ENCODE measurements at places on chromosomes 5 and 9.

DNA sequence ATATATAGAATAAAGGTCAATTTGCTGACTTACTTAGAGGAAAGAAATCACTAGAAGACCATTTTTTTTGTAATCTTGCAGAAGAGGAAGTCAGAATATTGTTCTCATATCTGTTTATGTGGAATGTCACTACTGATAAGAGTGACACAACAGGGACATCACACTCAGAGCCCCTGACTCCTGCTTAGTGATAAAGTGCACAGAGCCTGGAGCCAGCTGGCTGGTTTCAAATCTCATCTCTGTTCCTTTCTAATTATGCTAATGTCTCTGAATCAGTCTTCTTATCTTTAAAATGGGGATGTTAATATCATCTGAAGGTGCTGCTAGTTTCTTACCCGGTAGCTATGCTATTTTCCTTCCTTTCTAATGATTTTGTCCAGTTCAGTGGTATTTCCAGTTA, 58.6 kb upstream of the LIFR start:
- no peak for DNase-seq

DNA sequence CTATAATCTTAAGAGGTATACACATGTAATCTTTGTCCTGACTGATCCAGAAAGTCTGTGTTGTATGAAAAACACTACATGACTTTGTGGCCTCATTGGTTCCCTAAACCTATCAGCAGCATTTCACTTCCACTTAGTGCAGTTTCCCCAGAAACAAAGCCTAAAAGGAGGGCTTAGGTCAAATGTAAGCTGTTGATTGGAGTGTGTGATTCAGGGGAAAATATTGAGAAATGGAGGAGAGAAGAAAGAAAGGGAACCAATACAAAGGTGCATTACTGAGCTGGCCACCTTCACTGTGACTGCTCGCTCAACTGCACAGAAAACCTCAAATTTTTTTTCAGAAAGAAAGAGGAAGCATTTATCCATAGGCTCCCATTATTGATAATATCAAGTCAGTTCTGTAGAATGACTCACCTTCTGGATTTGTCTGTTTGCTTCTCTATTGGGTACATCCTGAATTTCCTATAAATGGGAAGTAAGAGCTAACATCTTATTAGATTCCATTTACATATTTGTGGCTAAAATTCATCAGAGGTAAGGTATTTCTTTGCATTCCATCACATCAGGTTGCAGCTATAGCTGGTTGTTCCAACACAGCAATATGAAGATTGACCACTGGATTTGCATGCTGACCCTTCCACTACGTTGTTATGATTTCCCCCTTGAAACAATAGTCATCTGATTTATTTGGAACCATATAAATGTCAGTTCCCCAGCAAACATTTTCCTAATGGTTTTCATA, 10.3 kb upstream of the FST start:
- no peak for DNase-seq

DNA sequence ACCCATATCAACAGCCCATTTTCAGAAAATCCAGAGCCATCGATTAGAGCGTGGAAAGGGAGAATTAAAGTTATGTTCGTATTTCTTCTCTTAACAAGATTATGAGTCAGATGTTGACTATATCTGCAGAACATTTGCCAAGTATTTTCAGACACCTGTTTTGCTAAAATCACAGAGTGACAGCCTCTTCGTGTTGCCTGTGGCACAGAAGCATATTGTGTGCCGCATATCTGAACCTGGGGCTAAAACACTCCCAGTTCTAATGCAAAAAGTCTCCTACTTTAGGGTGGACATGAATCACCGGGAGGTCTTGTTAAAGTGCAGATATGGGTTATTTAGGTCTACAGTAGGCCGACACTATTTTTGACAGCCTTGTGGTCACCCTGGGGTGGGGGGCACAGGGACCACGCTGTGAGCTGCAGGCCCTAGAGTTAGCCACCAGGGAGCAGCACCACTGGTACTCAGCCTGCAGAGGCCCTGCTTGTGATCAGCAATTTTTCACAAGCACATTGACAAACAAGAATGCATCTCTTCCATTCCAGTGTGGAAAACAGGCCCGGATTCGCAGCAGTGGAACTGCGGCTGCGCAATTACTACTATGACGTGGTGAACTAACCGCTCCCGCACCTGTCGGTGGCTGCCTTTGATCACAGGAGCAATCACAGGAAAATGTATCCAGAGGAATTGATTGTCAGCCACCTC, 93.5 kb downstream of the SYK start:
- DNase-seq: no peak

GRCh38 chr9:928363-929042, 48.0 kb upstream of the DMRT3 start:
- peak; percentile 21 for DNase-seq

GRCh38 chr9:129330711-129331492, 152.8 kb upstream of the IER5L start:
- DNase-seq: no peak

DNA sequence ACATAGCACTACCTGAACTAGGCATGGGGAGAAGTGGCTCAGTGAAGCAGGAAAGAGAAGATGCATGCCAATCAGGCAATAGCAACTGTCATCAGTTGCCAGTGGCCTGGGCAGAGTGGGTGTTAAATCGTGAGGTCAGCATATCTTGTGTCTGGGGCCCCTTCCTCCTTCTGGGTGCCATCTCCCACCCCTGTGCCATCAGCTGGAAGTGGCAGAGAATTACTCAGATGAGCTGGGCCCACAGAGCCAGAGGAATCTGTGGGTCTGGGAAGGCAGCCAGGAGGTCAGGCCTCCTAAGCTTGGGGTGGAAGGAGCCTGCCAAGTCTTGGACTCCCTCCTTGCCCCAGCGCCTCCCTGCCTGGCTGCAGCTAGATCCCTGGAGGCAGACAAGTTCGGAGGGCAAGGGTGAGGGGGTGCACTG, 66.5 kb downstream of the GALNT12 start:
- no peak for DNase-seq
